RKO (cell line): ENCODE measurements at places on chromosomes 12 and 14.
A peak's percentile ranks its signal among the peaks of the same experiment; 100 is the strongest.

DNA sequence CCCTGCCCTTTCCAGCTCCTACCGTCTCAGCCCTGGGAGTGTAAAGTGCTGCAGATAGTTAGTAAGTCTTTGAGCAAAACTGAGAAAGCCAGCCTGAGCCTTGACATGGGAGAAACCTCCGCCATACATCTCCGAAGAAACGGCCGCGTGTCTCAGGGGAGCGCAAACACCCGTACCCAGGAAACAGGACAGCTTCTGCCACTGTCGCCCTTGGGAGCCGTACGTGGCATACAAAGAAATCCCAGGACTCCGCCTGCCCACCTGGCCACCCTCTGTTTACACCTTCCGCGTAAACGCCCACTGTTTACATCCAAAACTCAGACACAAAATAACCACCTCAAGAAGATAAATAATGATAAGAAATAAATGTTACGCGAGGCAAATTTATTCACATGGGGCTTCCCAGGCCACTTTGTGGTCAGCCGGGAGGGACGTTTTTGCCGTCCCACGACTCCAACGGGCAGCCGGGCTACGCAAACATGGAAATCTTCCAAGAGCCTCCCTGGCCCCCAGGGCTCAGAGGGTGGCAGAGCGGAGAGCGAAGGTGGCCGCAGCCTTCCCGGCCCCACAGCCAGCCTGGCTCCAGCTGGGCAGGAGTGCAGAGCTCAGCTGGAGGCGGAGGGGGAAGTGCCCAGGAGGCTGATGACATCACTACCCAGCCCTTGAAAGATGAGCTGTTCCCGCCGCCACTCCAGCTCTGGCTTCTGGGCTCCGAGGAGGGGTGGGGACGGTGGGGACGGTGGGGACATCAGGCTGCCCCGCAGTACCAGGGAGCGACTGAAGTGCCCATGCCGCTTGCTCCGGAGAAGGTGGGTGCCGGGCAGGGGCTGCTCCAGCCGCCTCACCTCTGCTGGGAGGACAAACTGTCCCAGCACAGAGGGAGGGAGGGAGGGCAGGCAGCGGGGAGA is at the start of gene BDKRB2:
Gene BDKRB2 (plus strand): TSS at position 689 of the 908 bp plus-strand sequence. CDS start 32,269 bp downstream, outside the sequence.
- peak; percentile 36 for DNase-seq

DNA sequence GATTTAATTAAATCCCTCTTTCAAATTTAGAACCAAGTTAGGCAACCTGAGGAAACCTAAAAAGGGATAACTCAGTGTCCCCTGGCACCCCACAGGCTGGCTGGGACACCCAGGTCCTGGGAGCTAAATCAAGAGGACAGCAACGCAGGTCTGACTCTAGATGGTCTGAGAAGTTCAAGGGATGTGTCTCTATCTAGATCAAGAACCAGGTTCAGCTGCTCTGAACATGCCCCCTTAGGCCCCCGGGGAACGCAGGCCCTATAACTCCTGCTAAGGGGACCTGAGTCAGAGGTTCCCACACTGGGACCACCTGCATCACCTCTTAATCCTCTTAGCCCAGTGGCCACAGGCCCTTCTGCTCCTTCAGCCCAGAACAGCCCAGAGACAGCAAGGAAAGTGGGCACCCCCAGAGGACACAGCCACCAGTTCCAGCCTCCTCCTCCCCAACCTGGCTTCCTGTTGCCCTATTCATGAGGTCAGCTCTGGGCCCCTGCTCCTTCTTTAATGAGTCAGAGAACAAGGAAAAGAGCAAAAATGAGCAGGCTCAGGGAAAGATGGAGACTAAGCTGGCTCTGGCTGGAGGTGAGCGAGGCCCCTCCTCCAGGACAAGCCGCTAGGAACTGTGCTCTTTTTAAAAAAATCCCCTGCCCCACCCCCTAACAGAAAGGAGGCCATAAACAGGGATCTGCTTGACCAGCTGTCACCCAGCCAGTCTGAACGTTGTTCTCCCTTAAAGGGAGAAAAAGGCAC is 10.8 kb downstream of the PITPNM2 start:
- peak; percentile 46 for DNase-seq

DNA sequence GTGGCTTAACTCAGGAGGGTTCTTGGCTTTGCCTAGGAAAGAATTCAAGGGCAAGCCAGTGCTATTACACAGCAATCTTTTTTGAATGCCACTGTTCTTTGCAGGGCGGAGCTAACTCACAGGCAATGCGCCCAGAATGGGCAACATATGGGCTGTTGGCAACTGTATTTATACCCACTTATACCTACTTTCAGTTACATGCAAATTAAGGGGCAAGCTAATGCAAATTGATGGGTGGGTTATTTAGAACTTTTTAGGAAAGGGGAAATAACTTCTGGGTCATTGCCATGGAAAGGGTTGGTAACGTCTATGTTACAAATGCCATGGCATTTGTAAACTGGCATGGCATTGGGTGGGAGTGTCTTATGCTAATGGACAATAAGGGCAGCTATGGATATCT is 85.4 kb downstream of the C12orf50 start:
- DNase-seq, result no peak

- DNase-seq, result no peak
These were observed 343.5 kb upstream of the DDHD1 start for GRCh38 chr14:53496668-53497067.

GRCh38 chr14:62665286-62665685 is 380.0 kb downstream of the KCNH5 start:
- DNase-seq, result no peak

DNA sequence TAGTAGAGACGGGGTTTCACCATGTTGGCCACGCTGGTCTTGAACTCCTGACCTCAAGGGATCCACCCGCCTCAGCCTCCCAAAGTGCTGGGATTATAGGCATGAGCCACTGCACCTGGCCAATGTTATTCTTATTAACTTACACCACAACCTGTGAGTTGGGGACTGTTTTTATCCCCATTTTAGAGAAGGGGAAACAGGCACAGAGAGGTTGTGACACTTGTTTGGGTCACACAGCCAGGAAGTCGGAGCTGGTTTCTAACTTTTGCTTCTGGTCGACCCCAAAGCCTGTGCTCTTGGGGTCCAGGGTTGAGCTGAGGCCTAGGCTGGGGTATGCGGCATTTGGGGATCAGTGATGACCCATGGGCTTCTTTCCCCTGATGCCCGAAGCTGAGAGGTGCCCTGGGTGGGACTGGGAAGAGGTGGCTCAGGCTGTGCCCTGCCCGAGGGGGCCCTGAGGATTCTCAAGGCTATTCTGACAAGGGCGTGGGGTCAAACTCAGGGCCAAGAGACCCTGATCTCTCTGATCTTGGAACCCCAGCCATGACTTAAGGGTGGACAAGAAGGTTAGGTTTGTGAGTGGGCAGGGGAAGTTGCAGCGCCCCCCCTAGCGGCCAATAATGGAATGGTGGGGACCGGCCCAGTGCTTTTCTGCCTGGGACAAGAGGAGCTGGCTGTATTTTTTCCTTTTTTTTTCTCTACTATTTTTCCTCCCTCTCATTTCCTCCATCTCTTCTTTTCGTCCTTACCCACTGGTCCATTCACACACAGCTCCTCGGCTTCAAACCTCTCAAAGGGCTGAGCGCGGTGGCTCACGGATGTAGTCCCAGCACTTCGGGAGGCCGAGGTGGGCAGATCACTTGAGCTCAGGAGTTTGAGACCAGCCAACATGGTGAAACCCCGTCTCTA is 3.0 kb downstream of the SDSL start:
- DNase-seq, result peak; percentile 63

DNA sequence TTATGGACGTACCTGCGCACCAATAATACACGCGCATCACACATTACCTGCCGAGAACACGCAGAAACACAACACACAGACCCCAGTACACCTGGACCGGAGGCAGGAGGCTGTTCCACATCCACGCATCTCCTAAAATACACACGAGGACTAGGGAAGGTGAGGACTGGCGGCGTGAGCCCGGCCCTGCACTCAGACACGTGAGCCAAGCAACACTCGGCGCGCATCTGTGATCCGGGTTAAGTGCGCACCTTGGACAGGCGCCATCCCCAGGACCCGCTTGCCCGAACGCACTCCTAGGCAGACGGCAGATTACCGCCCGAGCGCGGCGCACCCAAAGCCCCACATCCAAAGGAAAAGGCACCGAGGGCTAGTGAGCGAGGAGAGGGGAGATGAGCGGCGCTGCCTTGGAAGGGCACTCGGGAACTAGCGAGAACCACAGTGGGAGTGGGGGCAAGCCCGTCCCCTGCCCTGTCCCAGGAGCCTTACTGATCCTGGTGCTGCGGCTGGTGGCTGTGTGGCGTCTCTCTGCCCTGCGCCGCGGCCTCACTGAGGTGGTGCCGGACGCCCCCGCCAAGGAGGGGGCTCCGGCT is 417 bp downstream of the GLS2 start:
- peak; percentile 56 for DNase-seq

DNA sequence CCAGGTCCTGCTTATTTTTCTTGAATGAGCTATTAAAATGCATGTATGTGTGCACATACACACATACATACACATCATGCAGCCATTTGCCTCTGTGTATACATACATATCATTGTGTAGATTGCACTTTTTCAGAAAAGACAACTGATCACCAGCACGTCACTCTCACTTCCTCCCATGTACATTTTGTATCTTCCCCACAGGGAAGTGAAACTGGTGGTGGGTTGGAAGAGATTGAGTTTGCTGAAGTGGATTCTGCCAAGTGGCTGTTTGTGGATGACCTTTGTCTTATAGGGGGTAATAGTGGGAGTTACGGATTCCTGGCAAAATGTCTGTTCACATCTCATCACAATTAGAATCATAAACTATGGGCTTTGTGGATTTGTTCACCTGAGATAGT is 448.6 kb downstream of the RAD51B start:
- no peak for DNase-seq
